DND-41 (cell line): ENCODE measurements at places on chromosomes 5 and 9.

- DNase-seq: no peak
Measured at GRCh38 chr5:147307170-147307569, 72.3 kb downstream of the STK32A start.

- DNase-seq: no peak
Measured at GRCh38 chr5:68476854-68477253, 261.3 kb downstream of the PIK3R1 start.

- DNase-seq: no peak
Measured at GRCh38 chr5:10731913-10732312, 29.1 kb downstream of the DAP start.

DNA sequence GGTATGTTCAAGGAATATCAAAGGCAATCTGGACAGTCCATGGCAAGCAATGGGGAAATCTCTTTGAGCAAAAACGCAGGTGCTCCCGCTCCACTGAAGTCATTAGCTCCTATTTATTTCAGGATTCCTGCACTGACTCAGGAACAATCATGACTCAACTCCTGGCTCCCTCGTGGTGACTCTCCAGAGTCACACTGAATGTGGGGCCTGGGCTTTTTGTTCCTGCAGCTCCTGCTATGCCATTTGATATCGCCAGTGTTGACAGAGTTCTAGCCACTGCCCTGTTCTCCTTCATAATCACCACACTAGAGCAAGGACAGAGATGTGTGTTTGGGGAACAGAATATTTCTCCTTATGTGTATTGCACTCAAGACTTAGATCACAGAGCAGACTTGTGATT is 187.2 kb upstream of the ZNF462 start:
- DNase-seq: no peak

GRCh38 chr9:110844121-110844520 is 175.5 kb downstream of the MUSK start:
- no peak for DNase-seq

DNA sequence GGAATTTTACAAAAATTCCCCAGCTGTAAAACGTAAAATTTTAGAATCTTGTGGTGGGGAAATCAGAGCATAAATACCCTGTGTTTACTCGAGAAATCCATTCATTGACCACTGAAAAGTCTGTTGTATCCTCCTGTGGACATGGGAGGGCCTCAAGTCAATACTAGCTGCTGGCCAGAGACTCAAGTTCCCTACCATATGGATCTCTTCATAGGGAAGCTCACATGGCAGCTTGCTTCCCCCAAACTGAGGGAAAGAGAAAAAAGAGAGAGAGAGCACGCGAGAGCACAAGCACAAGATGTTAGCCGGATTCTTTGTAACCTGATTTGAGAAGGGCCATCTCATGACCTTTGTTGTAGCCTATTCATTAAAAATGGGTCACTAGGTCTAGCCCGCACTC is 591.9 kb downstream of the LRRC70 start:
- DNase-seq: no peak
